NCI-H2171 (cell line): ENCODE measurements at places on chromosomes 1 and 21.

DNA sequence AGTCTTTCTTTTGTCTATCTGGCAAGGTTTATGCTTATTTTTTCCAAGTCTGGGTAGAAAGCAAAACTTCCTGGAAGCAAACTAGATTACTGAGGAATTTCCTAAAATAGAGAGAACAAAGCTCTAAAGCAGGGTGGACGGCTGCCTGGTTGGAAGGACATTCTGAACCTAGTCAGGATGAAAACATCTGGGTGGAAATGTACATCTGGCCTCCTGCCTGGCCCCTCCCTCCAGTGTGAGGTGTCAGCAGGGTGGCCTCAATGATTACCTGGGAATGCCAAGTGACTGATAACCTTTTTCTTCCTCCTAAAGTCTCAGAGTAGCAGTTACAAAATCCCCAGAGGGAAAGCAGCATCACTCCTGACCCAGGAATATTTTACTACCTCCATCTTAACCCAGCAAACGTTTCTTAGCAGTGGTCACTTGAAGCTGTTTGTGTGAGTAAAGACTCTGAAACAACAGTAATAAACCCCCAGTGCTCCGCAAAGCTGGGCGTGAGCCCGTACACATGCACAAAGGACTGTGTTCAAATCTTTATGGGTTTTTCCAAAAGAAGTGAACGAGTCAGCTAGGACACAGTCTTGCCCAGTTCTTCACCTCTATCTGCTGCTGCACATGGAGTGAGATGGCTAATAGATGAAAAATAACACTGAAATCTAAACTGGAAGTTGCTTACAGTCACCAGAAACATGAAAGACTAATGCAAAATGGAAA is 18.9 kb downstream of the ANGPTL7 start:
- no peak for DNase-seq

DNA sequence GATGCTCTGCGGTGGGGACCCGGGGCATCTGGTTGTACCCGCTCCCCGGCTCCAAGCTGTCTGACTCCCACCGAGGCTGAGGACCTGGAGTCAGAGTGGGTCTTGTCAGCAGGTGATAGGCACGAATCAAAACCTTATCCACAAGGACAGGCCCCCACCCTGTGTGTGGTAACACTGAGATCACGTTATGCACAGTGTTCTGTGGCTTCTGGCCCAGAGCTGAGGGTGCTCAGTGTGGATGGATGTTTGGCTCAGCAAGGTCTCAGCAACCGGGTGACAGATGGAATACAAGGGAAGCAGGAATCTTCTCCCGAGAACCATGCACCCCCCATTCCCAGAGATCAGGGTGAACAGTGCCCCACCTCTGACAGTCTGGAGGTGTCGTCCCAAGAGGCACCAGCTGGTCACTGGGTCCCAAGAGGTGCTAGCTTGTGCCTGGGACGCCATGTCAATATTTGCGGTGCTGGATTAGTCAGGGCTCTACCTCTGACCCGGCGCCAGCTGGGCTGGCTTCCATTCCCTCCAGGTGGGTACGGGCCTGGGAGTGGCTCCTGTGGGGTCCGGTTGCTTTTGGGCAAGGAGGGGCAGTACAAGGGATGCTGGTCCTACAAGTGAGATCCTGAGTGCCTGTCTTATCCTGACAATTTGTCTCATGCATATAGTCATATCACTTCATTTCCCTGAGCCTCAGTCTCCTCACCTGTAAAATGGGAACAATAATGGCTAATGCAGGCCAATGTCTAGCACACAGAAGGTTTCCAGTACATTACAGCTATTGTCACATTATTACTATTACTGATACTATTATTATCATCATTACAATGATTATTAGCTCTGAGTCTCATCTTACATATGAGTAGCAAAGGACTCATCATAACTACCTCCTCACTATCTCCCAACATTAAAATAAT is 957 bp downstream of the CAPN9 start:
- DNase-seq, result peak; percentile 53

GRCh38 chr1:46646844-46647243 is 21.3 kb downstream of the ATPAF1 start:
- no peak for DNase-seq

- no peak for DNase-seq
Measured at GRCh38 chr1:43286115-43286514, 734 bp upstream of the C1orf210 start.

- no peak for DNase-seq
Measured at GRCh38 chr1:36109041-36109679, 15.9 kb downstream of the COL8A2 start.
